T follicular helper cell (primary cell): ENCODE measurements at places on chromosomes 2 and 18.

GRCh38 chr2:202290316-202290715, 24.8 kb downstream of the NOP58 start:
- DNase-seq = no peak

- DNase-seq = no peak
These were observed 218.0 kb upstream of the COPS8 start for GRCh38 chr2:236867441-236868260.

DNA sequence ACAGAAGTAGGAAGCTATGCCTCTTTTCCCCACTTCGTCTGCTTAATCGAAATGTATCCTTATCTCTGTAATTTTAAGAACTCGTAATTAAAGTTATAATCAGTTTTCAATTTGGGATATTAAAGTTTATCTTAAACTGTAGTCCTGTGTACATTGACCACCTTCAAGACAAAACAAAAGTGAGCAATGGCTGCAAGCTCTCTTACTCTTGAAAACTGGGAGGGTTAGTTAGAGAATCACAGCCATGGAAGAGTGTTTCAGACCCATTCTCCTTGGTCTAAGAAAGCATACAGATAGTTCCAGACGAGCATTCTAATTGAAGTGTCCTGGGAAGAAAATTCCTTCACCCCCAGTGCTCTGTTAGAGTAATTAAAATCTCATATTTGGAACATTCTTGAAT, 2.0 kb downstream of the KCMF1 start:
- no peak for DNase-seq

GRCh38 chr2:84962917-84963316, 8.0 kb upstream of the KCMF1 start:
- DNase-seq = no peak

- no peak for DNase-seq
These were observed 6.1 kb downstream of the AFF3 start for GRCh38 chr2:100136310-100136709.

GRCh38 chr2:201440182-201440581, 11.1 kb downstream of the TRAK2 start:
- no peak for DNase-seq

DNA sequence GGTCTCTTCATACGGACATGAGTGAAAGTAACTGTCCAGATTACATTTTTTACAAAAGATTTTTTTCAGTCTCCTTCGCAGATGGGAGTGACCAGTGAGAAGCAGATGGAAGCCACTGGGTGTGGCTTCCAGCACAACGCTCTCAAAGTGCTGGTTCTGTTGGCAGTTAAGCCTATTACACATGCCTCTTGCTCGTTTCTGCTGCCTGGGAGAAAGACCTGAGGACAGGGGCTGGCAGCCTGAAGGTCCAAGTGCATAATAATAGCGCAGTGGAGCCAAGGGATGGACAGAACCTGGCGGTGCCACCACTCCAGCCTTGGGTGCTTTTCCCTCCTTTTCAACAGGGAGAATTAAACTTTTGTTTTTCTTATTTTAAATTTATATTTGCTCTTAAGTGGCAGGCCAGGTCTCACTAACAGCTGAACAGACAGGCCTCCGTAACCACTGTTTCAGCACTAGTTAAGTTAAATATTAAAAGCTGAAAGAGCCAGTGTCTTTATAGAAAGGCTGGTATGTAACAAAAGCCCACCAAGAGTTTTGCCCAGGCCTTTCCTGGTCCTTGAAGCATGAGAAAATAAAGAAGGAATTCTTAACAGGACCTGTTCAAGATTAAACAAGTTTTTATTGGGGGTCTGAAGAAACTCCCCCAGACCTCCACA, 1.2 kb upstream of the SKA1 start:
- DNase-seq = no peak

- no peak for DNase-seq
These were observed 24.9 kb downstream of the GLI2 start for GRCh38 chr2:120760446-120761135.

DNA sequence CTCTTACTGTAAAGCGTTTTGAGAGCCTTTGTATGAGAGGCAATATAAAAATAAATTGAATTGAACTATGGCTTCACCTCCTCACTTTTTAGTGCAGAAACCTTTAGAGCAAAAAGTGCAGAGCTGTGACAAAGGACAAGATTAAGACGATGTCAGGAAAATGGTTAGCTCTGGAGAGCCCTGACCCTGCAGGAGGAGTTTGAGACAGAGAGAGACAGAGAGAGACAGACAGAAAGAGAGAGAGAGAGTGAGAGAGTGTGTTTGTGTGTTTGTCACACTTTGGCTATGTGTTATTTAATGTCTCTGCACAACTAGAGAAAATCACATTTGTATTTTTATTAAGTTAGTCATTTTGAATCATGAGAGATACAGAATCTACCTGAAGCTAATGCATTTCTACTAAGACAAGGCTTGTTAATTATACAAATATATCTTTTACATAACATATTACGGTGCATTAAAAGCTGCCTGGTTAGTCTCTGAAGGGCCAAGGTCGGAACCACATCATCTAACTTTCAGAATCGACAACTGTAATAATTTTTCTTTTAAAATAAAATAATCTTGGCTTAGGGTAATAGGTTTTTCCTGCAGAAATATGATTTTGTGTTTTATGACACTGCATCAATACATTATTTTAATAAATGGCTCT, 423.5 kb upstream of the ZEB2 start:
- DNase-seq = no peak

DNA sequence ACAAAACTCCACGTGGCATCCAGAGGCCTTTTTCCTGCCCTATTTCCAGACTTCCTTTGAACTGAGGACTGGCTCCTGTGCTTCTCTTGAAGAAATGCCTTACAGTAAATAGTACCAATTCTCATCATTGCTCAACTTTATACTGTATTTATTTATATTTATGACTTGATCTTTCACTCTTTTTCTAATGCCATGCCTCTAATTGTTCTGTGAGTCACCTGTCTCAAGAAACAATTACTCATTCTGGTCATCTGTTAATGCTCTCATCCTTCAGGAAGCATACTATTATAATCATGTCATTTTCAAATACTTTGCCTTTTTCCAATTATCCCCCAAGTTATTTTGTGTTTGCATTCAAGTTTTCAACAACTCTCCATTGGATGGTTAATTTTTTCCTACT, 85.9 kb downstream of the DCDC2C start:
- DNase-seq = no peak

DNA sequence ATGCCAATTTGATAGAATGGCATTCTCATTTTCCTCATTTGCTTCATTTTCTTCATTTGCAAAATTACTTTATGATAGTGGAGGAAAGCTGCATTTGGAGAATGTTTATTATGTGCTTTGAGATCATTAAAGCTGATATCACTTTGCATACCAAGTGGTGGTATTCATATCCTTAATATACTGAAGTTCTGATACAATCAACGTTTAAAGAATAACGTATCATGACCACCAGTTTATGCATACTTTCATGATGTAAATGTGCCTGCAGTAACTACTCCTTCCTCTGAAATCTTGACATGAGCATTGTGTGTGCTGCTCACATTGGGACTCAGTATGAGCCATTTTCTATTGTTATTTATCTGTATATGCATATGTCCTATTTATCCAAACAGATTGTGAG, 302.1 kb downstream of the ARHGAP15 start:
- DNase-seq = no peak

DNA sequence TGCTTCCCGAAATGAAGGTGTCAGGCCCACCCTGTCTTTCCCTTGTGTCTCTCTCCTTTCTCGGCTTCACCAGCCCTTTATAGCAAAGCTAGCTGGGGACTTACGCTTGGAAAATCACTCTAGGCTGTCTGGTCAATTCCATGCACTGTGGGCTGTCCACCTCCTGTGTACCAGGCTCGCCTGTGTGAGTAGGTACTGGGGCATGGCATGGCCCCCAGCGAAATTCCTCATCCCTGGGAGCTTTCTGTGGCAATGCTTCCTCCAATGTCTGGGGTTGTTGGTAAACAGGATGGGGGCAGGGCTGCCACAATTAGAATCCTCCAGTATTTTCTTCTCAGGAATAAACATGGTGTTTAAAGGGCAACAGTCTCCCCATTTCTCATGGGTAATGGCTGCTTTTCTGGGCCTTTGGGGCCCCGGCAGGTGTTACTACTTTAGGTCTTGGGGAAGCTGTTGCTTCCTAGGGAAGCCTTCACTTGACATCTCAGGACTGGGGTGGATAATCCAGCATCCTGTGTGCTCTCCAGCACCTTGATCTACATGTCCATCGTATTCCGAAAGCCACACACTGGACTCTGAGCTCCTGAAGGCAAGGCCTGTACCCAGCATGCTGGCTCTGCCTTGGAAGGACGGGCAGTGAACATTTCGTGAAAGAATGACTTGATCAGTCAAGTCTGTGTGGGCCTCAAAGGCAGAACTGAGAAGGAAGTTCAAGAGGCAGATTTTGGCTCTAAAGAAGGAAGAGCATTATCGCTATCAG, 21.1 kb downstream of the RHOB start:
- no peak for DNase-seq

DNA sequence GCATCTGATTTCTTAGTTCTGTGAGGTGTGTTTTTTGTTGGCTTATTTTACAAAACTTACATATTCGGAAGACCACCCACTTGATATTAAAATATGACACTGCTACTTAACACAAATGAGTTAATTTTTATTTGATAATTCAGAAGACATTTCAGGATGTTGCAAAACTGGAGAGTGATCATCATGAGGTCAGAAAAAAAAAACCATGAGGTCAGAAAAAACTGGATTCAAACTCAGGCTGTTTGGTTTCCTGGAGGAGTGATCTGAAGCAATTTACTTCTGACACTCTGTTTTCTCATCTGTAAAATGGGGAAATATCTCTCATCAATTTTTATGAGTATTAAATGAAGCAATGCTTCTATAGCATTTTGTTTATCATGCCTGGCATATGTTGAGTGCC, 1.8 kb upstream of the CCBE1 start:
- no peak for DNase-seq

- no peak for DNase-seq
These were observed 267.1 kb downstream of the PRKCE start for GRCh38 chr2:45918463-45919159.

- no peak for DNase-seq
These were observed 23.5 kb downstream of the ROCK2 start for GRCh38 chr2:11320698-11321492.

GRCh38 chr2:25230948-25231311, 62.5 kb upstream of the POMC start:
- no peak for DNase-seq

- no peak for DNase-seq
These were observed 16.3 kb downstream of the OTOF start for GRCh38 chr2:26461601-26462023.

DNA sequence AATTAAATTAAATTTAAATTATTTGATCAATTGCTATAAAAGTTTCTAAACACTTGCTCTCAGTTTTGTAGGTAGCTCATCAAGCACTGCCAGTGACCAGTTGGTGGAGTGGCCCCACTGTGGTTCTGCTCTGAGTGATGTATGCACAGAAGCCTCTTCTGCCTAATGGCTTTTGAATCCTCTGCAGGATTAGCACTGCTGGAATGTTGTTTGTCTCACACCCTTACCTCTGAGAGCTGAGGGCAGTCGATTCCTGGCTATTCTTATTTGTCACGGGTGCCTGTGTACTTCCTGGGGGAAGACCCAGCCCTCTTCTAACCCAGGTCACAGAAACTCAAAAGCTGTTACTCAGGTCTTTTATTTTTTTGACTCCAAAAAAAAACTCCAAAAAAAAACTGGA, 9.5 kb downstream of the CAPN14 start:
- DNase-seq = no peak

DNA sequence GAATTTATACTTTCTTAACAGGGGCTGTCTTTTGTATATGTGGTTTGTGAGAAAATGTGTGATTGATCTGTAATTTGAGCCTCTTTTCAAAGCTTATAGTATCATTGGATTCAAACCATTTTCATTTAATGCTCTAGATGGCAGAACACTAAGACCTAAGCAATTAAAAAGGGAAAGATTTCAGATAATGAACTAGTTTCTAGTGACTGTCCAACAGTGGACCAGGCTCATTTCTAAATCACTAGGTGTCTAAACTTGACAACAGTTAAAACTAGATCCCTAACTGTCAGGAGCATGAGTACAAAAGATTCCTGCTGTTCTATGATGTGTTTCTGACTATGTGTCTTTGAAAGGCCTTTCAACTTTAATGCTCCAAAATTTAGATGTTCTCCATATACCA, 54.6 kb downstream of the ANKRD44 start:
- no peak for DNase-seq

- no peak for DNase-seq
These were observed 1225.8 kb downstream of the SUCLG1 start for GRCh38 chr2:83233326-83233725.

DNA sequence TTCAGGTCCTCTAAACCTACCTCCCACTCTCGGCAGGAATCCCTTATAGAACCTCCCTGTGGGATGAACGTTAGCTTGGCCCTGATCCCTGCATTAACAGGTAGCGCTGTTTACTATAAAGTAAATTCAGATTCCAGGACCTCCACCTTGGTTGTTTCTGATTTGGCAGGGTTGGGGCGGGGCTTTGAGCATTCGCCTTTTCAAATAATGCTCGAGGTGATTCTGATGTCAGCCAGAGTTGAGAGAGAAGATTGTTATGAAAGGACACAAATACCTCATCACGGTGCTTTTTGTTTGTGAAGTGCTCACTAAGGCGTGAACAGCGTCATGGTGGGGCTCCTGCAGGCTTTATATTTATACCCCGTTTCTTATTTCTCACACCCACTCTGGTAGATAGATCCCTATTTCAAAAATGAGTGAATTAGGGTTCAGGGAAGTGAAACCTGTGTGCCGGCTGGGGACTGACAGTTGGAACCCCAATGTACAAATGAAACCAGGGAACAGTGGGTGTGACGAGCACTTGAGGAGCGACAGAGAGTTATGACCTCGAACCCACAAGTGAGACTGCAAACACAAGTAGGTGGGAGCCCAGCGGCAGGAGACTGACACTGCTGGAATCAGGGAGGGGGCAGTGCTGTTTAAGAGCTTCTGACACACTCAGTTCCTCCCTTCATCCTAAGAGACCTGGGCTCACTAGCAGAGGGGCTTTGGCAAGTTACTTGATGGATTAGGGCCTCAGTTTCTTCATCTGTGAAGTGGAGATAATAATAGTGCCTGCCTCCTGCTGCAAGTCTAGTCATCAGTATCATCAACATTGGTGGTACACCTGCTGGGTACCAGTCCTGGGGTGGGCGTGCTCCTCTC, 14.2 kb upstream of the CXCR4 start:
- DNase-seq = peak; percentile 71
